ENCODE measurements at places on chromosomes 3 and 15.

DNA sequence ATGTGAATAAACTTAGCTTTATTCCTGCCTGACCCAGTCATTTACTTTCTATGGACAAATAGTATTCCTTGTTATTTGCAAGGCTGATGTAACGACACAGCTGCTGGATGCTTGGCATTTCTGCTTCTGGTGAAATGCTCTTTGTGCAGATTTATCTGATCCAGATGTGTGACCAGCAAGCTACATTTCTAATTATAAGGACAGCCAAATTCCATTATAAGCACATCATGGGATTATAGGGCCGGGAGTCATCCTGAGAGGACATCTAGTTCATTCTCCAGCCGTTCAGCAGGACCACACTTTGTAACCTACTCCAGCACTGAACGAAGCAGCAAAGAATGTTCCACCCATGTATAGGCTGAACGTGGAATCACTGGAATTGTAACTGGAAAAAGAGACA, 42.9 kb downstream of the FNDC3B start:
- DNase-seq = no peak

DNA sequence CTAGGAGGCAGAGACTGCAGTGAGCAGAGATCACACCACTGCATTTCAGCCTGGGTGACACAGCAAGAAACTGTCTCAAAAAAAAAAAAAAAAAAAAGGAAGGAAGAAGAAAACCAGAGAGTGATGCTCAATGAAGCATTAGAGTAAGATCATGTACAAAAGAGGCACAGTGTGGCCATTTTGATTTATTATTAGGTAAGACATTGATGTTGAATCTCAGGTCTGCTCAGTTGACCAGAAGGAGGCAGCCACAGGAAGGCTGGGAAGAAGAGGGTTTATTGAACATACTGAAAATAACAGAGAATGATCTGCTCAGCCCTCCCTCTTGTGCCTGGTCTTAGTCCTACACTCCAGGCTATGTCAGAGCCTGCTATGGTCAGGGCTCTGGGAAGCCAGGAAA, 15.6 kb downstream of the LRRK1 start:
- DNase-seq = no peak

GRCh38 chr3:126850370-126851085, 132.4 kb upstream of the PLXNA1 start:
- DNase-seq = no peak

- no peak for DNase-seq
Measured at GRCh38 chr3:85567071-85567676, 608.4 kb downstream of the CADM2 start.

DNA sequence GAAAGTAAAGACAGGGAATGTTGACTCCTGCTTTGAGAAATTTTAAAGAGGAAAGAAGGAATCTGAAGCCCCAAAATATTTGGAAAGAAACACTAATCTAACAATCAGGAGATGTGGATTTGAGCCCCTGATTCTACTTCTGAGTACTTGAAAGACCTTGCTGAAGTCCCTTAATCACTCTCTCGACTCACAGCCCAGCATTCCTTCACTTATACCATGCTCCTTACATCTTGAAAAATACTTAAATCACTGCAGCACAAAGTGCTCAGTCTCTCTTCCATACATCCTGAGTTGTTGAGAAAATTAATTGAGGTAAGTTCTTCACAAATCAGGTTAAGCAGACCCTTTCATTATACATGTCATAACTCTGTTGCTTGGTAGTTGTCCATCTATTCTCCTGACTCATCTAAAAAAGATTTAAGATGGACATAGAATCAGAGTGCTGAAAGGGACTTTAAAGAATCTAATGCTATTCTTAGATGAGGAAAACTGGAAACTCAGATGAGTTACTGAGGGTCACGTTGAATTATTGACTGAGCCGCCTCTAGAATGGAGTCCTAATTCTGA, 72.8 kb upstream of the THSD4 start:
- DNase-seq = no peak

DNA sequence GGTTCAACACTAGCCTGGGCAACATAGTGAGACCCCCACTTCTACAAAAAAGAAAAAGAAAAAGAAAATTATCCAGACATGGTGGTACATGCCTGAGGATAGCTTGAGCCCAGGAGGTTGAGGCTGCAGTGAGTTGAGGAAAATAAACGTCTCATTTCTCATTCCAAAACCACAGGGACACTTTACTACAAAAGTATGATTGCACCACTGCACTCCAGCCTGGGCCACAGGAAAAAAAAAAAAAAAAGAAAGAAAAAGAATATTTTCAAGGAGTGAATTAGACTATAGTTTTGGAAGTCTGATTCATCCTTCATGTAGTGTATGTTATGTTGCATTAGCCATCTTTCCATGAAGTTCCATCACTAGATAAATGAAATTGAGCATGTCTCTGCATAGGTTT, 149.5 kb upstream of the THBS1 start:
- DNase-seq = no peak

GRCh38 chr3:154852515-154852914, 227.6 kb upstream of the MME start:
- DNase-seq = no peak

DNA sequence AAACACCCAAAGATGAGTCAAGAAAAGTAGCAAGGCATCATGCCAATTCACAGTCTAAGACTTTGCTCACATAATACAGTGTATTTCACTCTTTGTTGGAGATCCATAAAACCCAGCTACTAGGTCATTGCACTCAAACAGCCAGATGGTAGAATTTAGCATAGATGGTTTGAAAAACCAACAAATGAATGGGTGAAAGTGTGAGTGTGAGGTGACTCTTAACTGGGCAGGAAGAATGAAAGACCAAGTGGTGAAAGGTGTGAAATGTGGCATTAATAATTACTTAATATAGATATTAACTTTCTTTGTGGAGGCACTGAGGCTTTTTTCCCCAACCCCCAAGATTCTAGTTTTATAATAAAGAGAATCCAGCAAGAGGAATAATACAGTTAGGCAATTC, 159.5 kb downstream of the SQOR start:
- DNase-seq = no peak

DNA sequence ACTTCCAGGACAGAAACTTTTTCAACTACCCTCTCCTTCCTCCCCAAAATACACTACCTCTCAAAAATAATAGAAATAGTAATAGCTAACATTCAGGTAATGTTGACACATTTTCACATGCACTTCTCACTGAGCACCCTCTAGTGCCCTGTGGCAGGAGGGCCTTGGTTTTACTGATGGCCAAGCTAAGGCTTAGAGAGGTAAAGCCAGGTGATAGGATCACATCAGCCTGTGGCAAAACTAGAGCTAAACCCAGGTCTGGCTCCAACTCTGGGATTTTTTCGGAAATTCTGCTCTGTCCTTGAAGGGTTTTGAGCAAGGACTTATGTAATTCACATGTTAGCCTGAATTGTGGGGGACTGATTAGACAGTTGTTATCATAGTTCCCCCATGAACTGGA, 922 bp upstream of the TAMM41 start:
- DNase-seq = no peak

- DNase-seq = no peak
Measured at GRCh38 chr3:112640276-112640929, 540 bp downstream of the CCDC80 start.

GRCh38 chr3:172538368-172539151, 15.3 kb upstream of the TNFSF10 start:
- DNase-seq = no peak

GRCh38 chr15:23422946-23423708, 23.9 kb downstream of the GOLGA6L2 start:
- DNase-seq = no peak

GRCh38 chr3:195692354-195692685, 28.5 kb upstream of the MUC20 start:
- DNase-seq = no peak

- no peak for DNase-seq
Measured at GRCh38 chr3:25594007-25594502, 70.7 kb downstream of the TOP2B start.

DNA sequence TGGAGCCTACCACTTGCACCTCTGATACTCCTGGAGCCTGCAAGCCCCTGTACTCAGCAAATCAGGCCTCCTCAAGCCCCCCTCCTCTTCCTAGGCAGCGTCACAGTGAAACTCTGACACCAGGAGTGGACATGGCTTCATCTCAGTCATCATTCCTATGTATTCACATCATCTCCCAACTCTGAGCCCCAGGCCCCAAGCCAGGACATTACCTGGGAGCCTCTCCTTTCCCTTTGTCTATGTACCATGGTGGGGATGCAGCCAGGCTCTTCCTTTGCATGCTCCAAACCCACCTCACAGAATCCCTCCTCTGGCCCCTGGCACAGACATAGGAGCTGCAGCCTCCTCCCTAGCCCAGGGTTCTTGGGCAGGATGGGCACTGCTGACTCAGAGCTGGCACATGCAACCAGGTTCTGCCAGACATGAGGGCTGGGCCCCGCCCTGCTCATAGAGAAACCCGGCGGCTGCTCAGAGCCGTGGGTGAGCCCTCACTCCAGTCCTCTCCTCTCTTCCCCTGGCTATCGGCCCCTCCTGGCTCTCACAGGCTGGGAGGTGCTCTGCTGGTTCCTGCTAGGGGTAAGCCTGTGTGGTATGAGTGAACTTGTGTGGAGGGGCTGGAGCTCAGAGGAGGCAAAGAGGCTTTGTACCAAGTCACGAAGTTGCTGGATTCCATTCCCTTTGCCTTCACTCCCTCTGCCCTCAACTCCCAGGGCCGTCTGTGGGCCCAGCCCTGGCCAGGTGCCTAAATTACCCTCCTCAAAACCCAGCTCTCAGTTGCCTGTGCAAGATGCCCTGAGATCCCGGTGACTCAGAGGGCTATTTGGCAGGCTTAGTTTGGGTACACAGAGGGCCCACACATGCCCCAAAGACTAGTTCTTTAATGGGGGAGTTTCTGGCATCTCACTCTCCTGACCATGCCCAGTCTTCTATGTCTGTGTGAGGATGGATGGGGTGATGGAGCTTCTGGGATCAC, 1.9 kb upstream of the PLCD1 start:
- DNase-seq = no peak

DNA sequence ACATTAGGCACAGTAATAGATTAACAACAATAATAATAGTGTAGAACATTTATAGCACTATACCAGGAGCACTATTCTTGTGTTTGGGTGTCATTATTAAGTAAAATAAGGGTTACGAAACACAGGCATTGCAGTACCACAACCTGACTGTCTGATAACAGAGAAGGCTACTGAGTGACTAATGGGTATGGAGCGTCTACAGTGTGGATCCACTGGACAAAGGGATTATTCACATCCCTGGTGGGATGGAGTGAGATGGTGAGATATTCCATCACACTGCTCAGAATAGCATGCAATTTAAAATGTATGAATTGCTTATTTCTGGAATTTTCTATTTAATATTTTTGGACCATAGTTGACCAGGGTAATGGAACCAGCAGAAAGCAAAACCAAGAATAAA, 18.2 kb downstream of the MINDY4B start:
- no peak for DNase-seq

DNA sequence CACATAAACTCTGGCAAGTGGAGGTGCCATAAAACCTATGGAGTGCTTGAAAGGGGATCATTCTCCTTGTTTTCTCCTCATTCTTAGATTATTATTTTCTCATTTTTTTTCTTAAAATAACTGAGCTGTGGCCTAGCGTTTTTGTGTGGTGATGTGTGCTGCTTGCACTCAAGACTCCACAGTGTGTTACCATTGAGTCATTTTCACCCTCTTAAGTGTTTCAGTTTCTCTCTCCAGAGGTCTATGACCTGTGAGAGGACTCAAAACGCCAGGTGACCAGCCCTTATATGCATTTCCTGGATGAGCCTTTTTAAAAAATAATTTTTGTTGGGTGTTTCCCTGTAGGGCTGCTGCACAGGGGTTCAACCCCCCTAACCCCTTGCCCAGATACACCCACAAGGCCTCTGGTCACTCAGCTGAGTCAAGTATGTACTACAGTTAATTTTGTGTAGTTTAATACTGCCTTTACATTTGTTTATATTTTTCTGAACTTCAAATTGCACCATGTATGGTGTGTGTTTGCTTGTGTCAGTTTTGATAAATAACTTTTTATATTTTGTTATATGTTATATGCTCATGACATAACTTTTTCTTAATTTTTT, 15.4 kb upstream of the BTLA start:
- no peak for DNase-seq

- no peak for DNase-seq
Measured at GRCh38 chr3:63869940-63870614, 6.4 kb downstream of the ATXN7 start.

- no peak for DNase-seq
Measured at GRCh38 chr3:8723612-8724011, 10.0 kb upstream of the CAV3 start.

GRCh38 chr3:108538083-108538482, 27.7 kb upstream of the MYH15 start:
- DNase-seq = no peak

DNA sequence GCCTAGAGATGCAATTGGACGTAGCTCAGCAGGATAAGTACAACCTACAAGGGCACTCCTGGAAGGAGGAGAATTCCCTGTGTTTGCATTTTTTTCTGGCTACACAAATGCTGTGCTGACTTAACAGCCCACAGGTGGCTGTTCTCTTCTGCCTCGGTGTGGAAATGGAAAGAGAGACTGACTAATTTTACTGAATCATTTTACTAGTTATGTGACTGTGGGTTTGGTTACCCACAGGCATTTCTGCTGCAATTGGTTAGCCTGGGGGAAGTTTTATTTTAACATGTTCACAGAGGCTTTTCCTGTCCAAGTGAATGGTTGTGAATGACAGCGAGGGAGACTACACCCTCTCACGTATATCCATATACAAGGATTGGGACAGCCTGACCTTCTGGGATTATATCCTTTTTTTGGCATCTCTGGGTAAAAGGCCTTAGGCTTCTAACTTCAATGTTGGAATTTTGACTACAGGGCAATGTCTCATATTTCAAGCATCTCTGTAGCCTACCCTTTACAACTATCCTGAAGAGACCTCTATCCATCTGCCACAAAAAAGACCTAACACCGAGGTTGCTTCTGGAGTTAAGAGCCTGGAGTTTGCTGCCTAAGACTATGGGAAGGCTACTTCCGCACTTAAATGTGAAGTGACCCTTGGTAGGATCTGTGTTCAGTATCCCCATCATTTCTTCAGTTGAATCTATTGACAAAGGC, 67.2 kb upstream of the TP63 start:
- no peak for DNase-seq

- DNase-seq = no peak
Measured at GRCh38 chr3:31002730-31003129, 108.3 kb upstream of the GADL1 start.

GRCh38 chr3:133828576-133829309, 23.1 kb downstream of the SRPRB start:
- no peak for DNase-seq

DNA sequence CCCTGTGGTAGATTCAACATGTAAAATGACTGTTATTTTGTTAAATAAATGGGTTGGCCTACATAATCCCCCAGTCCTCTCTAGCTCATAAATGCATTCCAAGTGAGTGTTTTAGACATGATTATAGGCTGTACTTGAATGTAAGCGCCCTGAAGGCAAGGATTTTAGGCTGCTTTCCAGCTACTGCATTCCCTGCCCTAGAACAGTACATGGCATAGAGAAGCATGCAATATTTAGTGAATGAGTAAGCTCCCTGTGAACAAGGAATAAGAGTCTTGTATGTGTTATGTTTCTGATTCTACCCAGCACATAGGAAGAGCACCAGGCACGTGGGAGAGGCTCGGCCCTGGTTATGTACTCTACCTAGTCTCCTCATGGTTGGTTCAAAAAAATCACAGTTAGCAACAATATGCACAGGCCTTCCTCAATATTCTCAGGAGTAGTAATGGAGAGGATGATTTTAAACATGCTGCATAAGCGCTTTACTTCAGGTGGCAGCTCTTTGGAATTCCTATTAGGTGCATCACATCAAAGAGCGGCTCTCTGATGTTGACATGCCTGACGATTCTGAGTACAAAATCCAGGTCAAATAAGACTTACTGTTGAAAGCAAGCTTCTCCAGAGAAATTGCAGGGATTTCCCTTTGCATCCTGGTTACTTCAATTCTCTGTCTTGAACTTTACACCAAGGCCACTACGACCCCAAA, 456.6 kb downstream of the MAGI1 start:
- no peak for DNase-seq
